Foreskin fibroblast (primary cell): ENCODE measurements at places on chromosomes 11 and 22.
A peak's percentile ranks its signal among the peaks of the same experiment; 100 is the strongest.

DNA sequence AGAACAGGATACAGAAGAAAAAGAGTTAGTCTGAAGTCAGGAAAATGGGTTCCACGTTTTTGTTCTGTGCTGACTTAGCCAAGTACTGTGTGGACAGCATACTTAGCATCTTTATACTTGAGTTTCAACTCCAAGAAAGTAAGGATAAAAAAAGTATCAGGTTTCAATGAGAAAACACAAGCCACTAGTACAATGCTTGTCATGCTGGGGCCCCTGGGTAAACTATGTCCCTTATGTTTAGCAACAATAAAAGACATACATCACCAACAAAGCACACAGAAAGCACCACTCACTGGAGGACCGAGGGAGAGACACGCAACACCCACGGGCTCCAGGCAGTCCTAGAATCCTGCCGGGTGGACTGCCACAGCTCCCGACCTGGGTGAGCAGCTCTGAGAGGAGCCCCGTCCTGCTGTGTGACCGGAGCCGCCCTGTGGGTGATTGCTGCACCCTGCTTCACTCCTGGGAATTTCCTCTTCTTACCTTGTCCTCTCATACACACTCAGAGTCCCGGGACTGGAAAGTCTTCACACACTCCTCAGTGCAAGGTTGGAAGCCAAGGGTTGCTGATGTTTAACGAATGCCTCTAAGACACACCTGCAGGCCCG is 890.5 kb downstream of the BRD1 start:
- no peak for DNase-seq

- no peak for DNase-seq
Measured at GRCh38 chr11:118901494-118902335, 18.0 kb downstream of the CXCR5 start.

- DNase-seq = no peak
Measured at GRCh38 chr22:17977371-17977770, 47.0 kb downstream of the MICAL3 start.

- DNase-seq = peak; percentile 24
Measured at GRCh38 chr11:82995754-82996398, 75.8 kb downstream of the RAB30 start.

- DNase-seq = no peak
Measured at GRCh38 chr11:30326906-30327305, 4.0 kb downstream of the ARL14EP start.
